ENCODE measurements at places on chromosomes 5 and 9.

GRCh38 chr5:104539618-104540350 lies 977.2 kb upstream of the NUDT12 start:
- peaks cover 7% of the 10 kb centered on the region for H3K4me1 ChIP-seq
- H3K4me3 ChIP-seq: no peak overlapping the region
- no peak overlapping the region for H3K27ac ChIP-seq

GRCh38 chr5:157451806-157452205 lies 8.2 kb upstream of the NIPAL4 start:
- H3K27me3 ChIP-seq: no peaks in the 10 kb centered on the region
- no peaks in the 10 kb centered on the region for H3K36me3 ChIP-seq
- H3K4me1 ChIP-seq: no peaks in the 10 kb centered on the region
- no peak for DNase-seq

DNA sequence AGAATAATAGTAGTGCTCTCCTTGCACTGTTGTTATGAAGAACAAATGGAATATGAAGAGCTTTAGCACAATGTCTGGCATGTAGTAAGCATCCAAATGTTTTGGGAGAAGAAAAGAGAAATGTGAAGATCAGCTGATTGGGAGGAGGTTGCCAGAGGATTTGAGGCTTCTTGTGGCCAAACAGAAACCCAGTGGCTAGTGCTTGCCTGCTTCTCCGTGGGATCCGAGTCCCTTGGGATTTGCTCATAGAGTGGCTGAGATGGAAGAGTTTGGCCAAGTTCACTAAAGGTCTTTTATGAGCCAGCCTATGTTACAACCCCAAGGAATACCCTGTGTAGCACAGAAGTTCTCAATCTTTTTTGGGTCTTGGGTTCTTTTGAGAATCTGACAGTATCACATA lies 86.0 kb downstream of the ANGPTL2 start:
- no peaks in the 10 kb centered on the region for H3K4me1 ChIP-seq
- peak overlapping the region; percentile 71 for H3K27ac ChIP-seq
- H3K27me3 ChIP-seq: no peaks in the 10 kb centered on the region
- H3K36me3 ChIP-seq: no peaks in the 10 kb centered on the region
- no peak overlapping the region for H3K4me3 ChIP-seq

DNA sequence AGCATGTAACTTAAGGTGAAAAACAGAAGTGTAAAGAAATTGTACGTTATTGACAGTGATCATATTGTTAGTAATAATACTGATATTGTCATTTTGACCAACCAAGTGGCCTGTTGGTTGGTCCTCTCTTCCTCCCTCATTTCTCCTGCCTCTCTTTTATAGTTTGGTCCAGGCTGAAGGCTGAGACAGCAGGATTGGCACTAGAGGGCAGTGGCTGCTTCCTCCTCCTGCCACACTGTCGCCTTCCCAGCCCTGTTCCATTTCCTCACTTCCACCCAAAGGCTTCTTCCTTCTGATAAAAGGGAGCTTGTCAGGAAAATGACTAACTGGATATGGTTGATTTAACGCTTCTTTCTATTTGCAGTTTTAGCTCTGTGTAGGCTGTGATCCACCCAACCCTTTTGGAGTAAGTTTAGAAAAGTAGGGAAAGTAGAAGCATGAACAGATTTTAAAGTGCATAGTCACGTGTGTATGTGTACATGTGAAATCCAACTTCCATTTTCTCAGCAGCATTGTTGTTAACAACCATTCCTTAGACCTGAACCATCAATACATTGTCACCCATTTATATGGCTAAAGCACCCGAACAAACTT lies 35.6 kb downstream of the PTCD2 start:
- no peaks in the 10 kb centered on the region for H3K36me3 ChIP-seq
- no peak overlapping the region for H3K27ac ChIP-seq
- peak; percentile 27 for DNase-seq
- H3K4me3 ChIP-seq: no peak overlapping the region
- no peaks in the 10 kb centered on the region for H3K4me1 ChIP-seq
- no peaks in the 10 kb centered on the region for H3K27me3 ChIP-seq

GRCh38 chr9:7844242-7844641 lies 44.7 kb upstream of the DMAC1 start:
- no peak for DNase-seq
- no peak overlapping the region for H3K4me3 ChIP-seq
- H3K27me3 ChIP-seq: no peaks in the 10 kb centered on the region
- H3K27ac ChIP-seq: no peak overlapping the region

DNA sequence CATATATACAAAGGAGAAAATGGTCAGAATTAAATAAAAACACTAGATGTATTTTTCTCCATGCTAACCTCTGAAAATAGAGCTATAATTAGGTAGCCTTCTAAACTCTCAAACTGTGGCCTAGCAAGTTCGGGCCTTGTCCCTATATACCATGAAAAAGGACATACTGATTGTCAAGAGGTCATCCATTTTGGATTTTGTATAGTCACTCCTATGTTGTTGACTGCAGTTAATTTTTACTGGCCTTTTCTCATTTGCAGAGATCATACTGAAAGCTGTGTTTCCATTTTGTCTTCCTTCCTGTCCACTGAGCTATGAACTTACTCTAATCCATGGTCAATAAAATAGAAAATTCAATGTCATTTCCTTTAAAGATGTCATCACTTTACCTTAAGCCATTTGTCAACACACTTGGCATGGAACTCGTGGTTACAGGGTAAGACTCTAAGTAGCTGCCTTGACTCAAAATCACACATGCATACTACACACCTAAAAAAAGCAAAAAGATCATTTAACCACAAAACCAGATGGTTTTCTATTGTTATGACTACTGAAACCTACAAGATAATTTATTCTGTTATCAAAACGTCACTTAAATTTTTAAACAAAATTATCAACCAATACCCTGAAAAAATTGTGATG lies 58.0 kb downstream of the RNF38 start:
- H3K4me3 ChIP-seq: no peak overlapping the region
- H3K27me3 ChIP-seq: no peaks in the 10 kb centered on the region
- H3K36me3 ChIP-seq: peaks cover 66% of the 10 kb centered on the region
- no peak overlapping the region for H3K27ac ChIP-seq
- H3K4me1 ChIP-seq: no peaks in the 10 kb centered on the region

DNA sequence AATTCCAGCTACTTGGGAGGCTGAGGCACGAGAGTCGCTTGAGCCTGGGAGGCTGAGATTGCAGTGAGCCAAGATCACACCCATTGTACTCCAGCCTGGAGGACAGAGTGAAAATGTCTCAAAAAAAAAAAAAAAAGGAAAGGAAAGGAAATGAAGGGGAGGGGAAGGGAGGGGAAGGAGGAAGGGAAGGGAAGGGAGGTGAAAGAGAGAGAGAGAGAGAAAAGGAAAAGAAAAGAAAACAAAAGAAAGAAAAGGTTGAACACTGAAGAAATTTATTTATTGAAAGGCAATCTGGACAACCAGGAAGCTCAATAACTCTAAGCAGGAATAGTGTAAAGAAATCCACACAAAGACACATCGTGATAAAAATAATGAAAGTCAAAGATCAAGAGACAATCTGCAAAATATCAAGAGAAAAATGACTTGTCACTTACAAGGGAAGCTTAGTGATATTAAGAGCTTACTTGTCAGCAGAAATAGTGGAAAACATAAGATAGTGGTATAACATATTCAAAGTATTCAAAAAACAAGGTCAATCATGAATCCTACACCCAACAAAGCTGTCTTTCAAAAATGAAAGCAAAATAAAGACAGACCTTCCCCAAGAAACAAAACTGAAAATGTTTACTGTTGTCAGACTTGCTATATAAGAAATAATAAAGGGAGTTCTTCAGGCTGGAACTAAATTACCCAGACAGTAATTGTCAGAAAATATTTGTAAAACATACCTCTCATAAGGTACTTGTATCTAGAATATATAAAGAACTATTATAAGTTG lies 10.9 kb upstream of the RIMOC1 start:
- no peaks in the 10 kb centered on the region for H3K4me1 ChIP-seq
- no peak for DNase-seq
- H3K27ac ChIP-seq: no peak overlapping the region
- H3K4me3 ChIP-seq: no peak overlapping the region

DNA sequence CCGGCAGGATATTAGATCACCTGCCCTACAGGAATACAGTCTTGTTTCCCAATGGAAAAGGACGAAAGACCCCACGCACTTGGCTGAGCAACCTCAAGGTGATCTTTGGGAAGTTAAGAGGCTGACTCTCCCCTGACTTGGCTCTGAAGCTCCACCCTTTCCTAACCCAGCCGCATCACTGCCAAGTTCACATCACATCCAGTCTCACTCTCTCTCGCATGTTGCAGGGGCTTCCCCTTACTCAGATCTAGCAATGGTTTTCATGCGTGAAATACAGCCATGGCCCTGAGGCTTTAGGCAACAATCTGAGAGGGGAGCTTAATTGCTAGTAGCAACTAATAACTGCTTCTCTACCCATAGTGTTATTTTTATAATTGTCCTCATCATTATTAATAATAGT lies 211.6 kb downstream of the DOCK8 start:
- H3K4me1 ChIP-seq: no peaks in the 10 kb centered on the region
- H3K4me3 ChIP-seq: no peak overlapping the region
- DNase-seq: no peak

DNA sequence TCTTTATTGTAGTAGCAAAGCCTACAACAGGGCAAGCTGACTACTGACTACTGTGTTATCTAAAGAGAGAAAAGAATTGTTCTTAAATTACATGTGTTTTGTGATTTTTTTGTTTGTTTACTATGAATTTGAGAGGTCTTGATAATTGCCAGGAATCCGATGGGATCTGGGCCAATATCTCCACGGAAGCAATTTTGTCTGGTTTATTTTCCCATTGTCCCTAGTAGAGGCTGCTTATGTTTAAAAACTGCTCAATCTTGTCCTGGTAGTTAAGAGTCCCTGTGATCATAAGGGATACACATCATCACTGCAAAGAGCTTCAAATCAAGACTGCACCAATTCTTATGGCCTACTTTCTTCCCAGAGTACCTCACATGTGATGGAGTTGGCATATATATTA lies 94.4 kb downstream of the GLDC start:
- H3K27ac ChIP-seq: no peak overlapping the region
- no peak for DNase-seq
- no peaks in the 10 kb centered on the region for H3K4me1 ChIP-seq
- H3K36me3 ChIP-seq: no peaks in the 10 kb centered on the region
- H3K27me3 ChIP-seq: no peaks in the 10 kb centered on the region
- H3K4me3 ChIP-seq: no peak overlapping the region

GRCh38 chr9:113828221-113828620 lies 47.9 kb upstream of the ZNF618 start:
- no peaks in the 10 kb centered on the region for H3K27me3 ChIP-seq
- no peaks in the 10 kb centered on the region for H3K4me1 ChIP-seq
- H3K4me3 ChIP-seq: no peak overlapping the region
- no peak for DNase-seq

- H3K36me3 ChIP-seq: no peaks in the 10 kb centered on the region
- H3K4me3 ChIP-seq: no peak overlapping the region
These were observed 22.4 kb downstream of the MAML1 start for GRCh38 chr5:179755022-179755421.

GRCh38 chr5:95009812-95010211 lies 275.1 kb downstream of the MCTP1 start:
- no peaks in the 10 kb centered on the region for H3K4me1 ChIP-seq
- H3K36me3 ChIP-seq: no peaks in the 10 kb centered on the region
- DNase-seq: no peak
- no peak overlapping the region for H3K4me3 ChIP-seq

DNA sequence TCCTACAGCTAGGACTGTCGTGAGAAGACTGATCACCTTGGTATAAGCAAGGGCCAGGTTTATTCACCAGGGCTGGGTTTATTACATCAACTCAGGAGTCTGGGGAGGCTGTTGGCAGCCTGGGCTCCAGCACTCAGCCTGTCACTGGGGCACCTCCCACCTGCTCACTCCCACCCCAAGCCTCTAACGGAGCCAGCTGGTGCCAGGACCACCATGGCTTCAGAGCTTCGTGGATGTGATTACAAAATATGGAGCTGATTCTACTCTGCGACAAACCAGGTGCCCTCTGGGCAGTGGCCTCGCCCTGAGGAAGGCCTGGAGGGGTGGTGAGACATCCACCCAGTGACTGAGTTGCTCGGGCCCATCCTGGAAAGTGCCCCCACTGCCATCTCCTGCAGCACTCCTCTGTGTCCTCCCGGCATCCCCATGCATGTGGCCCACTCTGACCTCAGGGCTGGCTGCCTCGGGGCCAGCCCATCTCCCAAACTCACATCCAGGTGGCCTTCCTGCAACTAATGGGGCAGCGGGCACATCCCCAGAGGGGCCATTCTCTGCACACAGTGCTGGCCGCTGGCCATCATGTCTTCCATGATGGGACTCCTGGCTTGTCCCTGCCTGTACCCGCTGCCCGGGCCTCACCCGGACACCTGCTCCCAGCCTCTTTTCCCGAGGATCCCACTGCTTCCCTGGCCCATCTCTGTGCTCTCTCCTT lies 49.6 kb downstream of the SECISBP2 start:
- no peaks in the 10 kb centered on the region for H3K27me3 ChIP-seq
- no peak overlapping the region for H3K4me3 ChIP-seq
- H3K4me1 ChIP-seq: no peaks in the 10 kb centered on the region
- H3K36me3 ChIP-seq: no peaks in the 10 kb centered on the region
- no peak overlapping the region for H3K27ac ChIP-seq

- H3K4me3 ChIP-seq: no peak overlapping the region
- DNase-seq: no peak
- no peaks in the 10 kb centered on the region for H3K27me3 ChIP-seq
- no peaks in the 10 kb centered on the region for H3K36me3 ChIP-seq
These were observed 23.7 kb downstream of the RFK start for GRCh38 chr9:76370396-76371023.

GRCh38 chr5:123743990-123744583 lies 232.1 kb downstream of the CSNK1G3 start:
- no peak overlapping the region for H3K4me3 ChIP-seq
- no peaks in the 10 kb centered on the region for H3K27me3 ChIP-seq
- no peaks in the 10 kb centered on the region for H3K36me3 ChIP-seq
- H3K4me1 ChIP-seq: no peaks in the 10 kb centered on the region
- H3K27ac ChIP-seq: no peak overlapping the region
